ENCODE measurements at places on chromosomes 2 and 18.

GRCh38 chr2:127650041-127650784 lies 4.3 kb downstream of the GPR17 start:
- no peak for DNase-seq

DNA sequence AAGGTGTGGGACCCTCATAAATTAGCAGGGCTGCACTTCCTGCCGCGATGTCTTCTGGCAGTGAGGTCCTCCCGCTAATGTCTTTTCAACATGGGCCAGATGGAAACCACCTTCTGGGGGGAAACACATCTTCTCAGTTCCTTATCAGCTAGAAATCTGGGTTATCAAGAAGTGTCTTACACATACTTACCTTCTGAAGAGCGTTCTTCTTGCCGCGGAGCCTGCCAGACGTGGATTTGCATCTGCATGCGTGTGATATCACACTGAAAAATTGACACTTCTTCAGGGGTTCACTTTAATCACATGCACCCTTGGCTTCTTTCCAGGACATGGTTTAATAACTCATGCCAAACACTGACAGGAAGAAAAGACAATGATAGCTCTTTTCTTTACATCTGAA lies 163.5 kb upstream of the SOX11 start:
- no peak for DNase-seq

- DNase-seq, result no peak
Measured at GRCh38 chr2:44186810-44187209, 18.1 kb downstream of the PPM1B start.

GRCh38 chr18:24248359-24248758 lies 109.5 kb downstream of the CABYR start:
- DNase-seq, result no peak

DNA sequence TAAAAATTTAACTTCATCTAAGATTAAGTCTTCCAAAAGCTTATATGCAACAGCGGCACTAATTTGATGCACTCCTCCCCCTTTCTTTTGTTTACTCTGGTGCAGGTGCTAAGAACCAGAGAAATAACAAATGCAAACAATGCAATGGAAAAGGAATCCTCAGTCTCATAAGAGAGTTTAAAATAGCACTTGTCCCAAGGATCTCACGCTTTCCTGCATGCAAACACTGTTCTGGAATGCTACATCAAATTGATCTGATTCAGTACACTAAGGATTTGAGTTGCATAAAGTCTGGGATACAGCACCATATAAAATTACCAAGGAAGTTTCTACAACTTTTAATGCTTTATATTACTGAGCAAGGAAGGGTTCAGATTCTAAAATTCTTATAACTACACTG lies 50.5 kb downstream of the SEPTIN10 start:
- no peak for DNase-seq

- DNase-seq, result no peak
Measured at GRCh38 chr18:62898359-62898758, 183.0 kb downstream of the PHLPP1 start.

- DNase-seq, result no peak
Measured at GRCh38 chr2:3646446-3646845, 11.6 kb upstream of the ALLC start.

DNA sequence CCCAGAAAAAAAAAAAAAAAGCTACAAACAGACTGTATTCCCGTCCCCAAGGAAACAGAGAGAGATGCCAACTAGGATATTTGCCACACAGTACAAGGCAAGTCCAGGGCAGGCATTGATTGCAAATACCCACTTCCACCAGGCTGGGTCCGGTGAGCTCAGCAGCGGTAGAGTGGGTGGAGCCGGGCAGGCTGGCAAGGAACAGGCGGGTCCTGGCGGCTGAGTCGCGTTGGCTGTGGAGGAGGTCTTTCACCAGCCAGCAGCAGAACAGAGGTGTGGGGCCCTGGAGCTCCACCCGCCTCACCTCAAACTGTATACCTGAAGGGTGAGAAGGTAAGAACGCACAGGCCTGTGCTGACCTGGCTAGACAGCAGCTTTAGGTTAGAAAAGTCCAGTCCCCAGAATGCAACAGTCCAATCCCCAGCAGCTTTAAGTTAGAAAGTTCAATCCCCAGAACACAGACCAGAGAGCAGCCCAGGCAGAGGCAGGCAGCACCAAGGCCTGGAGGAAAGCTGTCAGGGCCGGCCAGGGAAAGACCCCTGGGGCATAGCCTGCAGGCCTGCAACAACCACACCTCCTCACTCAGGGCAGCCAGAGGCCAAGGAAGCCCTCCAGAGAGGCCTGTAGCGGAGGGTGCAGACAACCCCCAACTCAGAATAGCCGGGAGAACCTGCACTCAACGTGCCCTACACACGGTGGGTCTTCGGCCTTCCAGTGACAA lies 21.9 kb upstream of the MTERF4 start:
- DNase-seq, result no peak

DNA sequence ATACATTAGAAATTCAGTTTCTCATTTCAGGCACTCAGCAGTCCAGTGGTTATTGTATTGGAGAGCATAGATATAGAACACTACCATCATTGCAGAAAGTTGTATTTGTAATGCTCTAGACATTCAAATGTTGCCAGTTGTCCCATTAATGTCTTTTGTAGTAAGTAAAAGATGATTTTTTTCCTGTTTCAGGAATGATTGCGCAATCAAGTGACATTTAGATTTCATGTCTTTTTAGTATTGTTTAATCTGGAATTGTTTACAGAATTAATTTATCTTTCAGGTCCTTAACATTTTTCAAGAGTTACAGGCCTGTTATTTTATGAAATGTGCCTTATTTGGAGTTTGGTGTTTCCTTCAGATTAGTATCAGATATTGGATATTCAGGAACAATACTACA lies 134.7 kb downstream of the MSTN start:
- DNase-seq, result no peak
